NCI-H1105 treated with DMSO at 0.1 percent for 48 hours (cell line): ENCODE measurements at places on chromosomes 1 and 21.
A peak's percentile ranks its signal among the peaks of the same experiment; 100 is the strongest.

- DNase-seq = no peak
Measured at GRCh38 chr21:41363370-41364270, 1.8 kb downstream of the MX2 start.

DNA sequence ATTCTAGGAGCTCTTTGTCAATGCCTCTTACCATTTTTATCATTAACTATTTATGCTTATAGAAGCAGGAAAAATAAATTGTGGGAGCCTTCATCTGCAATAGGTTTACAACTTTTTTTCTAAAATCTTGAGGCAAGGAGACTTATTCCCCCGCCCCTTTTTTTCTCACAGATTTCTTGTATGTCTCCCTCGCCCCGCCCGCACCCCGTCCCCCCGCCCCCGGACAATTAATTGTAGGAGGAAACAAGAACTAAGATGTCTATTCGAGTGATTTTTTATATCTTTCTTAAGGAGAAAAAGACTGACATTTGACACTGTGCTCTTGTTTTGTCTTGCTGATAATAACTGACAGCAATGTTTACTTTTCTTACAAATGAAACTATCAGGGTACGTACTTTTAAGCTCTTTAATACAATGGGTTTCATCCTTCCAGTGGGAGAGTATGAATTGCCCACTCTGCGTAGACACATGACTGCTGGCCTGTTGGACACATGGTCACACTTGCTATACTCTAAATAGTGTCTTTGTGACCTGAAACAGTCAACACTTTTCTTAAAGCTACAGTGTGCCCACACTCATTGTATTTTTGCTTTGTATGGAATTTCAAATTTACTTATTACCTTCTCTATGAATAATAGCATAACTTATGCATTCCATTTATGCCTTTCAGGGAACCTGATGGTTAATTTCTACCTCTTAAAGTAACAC is 1.5 kb upstream of the IVNS1ABP start:
- DNase-seq = no peak

GRCh38 chr1:13762642-13763041 is 62.7 kb downstream of the PRDM2 start:
- DNase-seq = no peak

GRCh38 chr1:31084782-31085569 is 19.5 kb upstream of the PUM1 start:
- no peak for DNase-seq

- DNase-seq = no peak
Measured at GRCh38 chr1:224781800-224782199, 147.7 kb upstream of the DNAH14 start.

DNA sequence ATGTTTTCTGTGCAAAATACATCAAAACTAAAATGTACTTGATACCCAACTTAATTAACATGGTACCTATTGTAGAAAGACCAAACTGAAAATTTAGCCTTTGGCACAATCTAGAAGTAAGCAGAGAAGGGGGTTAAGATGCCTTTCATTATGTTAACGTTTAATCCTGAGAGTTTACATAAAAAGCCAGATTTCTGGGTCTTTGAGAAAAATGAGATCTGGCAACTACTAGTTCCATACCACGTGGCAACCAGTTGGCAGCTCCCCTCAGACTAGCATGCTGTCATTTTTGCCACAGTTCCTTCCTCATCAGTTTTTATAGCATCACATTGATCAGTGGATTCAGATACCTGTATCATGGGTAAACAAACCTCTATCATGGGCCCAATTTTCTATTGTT is 1.5 kb downstream of the RO60 start:
- no peak for DNase-seq

DNA sequence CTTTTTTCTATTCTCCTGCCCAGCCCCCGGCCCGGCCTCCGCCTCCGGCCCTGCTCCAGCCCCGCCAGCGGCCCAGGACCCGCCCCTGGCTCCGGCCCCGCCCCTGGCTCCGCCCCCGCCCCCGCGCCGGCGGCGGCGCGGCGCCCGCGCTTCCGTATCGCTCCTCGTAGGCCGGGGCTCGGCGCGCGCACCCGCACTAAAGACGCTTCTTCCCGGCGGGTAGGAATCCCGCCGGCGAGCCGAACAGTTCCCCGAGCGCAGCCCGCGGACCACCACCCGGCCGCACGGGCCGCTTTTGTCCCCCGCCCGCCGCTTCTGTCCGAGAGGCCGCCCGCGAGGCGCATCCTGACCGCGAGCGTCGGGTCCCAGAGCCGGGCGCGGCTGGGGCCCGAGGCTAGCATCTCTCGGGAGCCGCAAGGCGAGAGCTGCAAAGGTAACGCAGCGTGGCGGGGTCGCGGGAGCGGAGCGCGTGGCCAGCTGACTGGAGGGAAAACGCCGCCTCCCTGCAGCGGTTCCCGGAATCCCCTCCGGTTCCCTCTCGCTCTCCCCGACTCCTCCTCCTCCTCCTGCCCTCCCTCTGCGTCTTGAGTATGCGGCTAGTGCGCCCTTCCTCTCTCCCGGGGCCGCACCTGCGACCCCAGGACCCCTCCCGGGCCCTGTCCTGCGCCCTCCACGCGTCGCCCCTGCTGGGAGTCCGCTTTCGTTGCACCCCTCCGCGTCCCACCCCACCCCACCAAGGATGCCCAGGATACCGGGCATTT is at the start of gene IFNAR2:
Gene IFNAR2, plus strand, starts transcription at position 155 of the 761 bp plus-strand sequence. CDS start 11,985 bp downstream, outside the sequence.
- peak; percentile 59 for DNase-seq

- DNase-seq = peak; percentile 17
Measured at GRCh38 chr1:27496604-27497155, 6.7 kb upstream of the WASF2 start.

DNA sequence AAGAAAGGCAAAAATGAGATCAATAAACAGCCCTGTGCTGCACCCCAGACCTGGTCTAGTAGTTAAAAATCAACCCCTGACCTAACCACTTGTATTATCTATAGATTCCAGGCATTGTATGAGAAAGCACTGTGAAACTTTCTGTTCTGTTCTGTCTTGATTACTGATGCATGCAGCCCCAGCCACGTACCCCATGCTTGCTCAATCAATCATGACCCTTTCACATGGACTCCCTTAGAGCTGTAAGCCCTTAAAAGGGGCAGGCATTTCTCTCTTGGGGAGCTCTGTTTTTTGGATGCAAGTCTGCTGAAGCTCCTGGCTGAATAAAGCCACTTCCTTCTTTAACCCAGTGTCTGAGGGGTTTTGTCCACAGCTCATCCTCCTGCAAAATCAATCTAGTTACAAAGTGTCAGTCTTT is 24.2 kb upstream of the CD34 start:
- DNase-seq = no peak

- no peak for DNase-seq
Measured at GRCh38 chr1:204826970-204827369, 43.7 kb upstream of the NFASC start.

GRCh38 chr1:150141452-150141851 is 8.3 kb upstream of the PLEKHO1 start:
- DNase-seq = no peak

DNA sequence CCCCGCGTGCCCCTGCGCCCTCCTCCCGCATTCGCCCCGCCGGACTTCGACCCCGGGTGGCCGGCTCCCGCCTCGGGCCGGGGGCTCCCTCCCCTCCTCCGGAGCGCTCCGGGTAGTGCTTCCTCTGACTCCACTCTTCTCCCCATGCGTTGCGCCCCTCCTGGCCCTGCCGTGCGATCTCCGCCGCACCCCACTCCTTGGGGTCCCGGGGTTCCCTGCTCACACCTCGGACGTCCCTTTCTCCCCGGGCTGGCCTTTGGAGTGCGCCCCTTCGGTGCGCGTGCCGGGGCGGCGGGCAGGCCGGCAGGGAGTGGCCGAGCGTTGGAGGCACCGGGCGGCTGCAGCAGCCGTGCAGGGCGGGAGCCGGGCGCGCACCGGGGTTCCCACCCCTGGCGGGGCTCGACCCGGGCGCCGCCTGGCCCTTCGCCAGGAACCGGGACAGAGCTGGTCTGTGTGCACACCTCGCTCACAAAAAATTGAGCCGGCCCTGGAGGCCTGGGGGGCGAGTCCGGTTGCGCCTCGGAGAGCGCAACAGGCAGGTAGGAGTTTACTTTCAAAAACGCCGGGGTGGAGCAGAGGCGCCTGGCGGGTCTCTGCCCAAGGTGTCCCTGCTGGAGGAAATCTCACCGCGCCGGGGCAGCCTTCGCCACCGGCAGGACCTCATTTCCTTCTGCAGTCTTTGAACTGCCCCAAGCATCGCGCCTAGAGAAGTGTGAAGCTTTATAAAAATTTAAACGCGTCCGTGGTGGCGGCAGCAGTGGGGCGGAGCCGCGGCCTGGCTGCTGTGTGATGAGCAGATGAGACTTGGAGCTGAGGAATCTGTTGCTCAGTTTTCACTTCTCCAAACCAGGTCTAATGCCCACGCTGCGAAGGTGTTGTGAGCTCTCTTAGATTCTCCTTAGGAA is 650 bp downstream of the VANGL1 start:
- DNase-seq = peak; percentile 63

GRCh38 chr1:241181471-241181870 is 175.5 kb downstream of the RGS7 start:
- no peak for DNase-seq

GRCh38 chr1:154553056-154554030 is 5.1 kb downstream of the UBE2Q1 start:
- no peak for DNase-seq

- no peak for DNase-seq
Measured at GRCh38 chr1:180631194-180631765, 542 bp upstream of the XPR1 start.

- DNase-seq = no peak
Measured at GRCh38 chr1:82844447-82844846, 1043.7 kb downstream of the ADGRL2 start.

GRCh38 chr1:16440131-16440469 is 424 bp upstream of the NECAP2 start:
- no peak for DNase-seq

GRCh38 chr1:45679123-45679522 is 7.2 kb downstream of the GPBP1L1 start:
- DNase-seq = no peak

- DNase-seq = no peak
Measured at GRCh38 chr21:15367061-15367626, 302.3 kb upstream of the NRIP1 start.

GRCh38 chr21:29610779-29611360 is 312.1 kb downstream of the BACH1 start:
- DNase-seq = no peak

DNA sequence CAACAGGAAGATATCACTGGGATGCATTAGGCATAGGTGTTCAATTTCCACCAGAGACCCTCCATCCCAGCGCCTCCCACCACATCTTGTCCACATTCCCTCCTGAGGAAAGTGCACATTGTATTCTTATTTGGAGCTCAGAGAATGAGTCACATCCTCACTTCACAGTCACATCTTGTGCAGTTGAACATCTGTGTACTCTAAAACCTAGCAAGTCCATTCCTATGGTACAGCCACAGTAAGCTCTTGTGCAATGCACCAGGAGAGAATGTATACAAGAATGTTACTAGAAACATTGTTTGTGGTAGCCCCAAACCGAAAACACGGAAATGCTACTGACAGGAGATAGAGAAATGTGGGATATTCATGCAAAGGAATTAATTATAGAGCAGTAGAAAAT is 1.6 kb upstream of the KDF1 start:
- DNase-seq = no peak

DNA sequence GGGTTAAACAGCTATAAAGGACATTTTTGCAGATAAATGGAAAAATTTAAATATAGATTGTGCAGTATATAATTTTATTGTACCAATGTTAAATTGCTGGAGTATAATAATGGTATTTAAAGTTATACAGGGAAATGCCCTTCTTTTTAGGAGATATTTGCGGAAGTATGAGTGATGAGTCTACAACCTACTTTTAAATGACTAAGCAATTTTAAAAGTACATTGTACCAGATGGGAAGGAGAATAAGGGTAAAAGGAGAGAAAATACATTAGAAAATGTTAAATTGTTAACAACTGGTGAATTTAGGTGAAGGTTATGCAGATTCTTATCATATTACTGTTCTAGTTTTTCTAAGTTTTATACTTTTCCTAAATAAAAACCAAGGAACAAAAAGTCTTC is 91.8 kb downstream of the ZZZ3 start:
- no peak for DNase-seq

- peak; percentile 52 for DNase-seq
Measured at GRCh38 chr1:20729155-20729931, 3.2 kb downstream of the SH2D5 start.

DNA sequence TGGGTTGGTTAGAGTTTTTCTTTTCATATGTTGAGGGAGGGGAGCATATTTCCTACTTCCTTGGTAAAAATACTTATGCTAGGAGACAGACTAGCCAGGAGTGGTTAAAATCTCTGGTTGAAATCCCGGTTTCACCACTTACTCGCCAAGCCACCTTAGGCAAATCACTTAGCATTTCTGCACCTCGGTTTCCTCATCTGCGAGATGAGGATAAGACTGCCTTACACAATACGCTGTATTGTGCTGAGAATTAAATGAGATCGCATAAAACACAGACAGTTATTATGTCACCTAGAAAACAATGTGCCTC is 1.4 kb downstream of the IFFO2 start:
- no peak for DNase-seq

- DNase-seq = no peak
Measured at GRCh38 chr1:244112636-244113035, 61.6 kb downstream of the ZBTB18 start.

DNA sequence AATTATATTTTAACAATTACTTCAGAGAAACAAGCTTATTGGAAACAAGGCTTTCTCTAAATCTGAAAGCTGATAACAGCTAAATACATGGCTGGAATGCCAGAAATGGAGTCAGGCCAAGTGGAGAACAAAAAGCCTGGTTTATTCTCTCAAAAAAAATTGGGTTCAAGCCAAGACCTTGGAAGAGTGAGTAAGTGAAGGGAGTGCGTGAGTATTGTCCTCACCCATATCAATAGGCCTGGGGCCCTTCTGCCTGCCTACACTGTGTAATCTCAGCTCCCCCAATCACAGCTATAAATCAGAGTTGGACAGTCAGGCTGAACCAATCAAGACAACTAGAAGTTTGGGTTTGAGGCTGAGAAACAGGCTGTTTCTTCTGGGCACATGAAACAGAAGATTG is 7.4 kb downstream of the KYAT3 start:
- DNase-seq = peak; percentile 88

DNA sequence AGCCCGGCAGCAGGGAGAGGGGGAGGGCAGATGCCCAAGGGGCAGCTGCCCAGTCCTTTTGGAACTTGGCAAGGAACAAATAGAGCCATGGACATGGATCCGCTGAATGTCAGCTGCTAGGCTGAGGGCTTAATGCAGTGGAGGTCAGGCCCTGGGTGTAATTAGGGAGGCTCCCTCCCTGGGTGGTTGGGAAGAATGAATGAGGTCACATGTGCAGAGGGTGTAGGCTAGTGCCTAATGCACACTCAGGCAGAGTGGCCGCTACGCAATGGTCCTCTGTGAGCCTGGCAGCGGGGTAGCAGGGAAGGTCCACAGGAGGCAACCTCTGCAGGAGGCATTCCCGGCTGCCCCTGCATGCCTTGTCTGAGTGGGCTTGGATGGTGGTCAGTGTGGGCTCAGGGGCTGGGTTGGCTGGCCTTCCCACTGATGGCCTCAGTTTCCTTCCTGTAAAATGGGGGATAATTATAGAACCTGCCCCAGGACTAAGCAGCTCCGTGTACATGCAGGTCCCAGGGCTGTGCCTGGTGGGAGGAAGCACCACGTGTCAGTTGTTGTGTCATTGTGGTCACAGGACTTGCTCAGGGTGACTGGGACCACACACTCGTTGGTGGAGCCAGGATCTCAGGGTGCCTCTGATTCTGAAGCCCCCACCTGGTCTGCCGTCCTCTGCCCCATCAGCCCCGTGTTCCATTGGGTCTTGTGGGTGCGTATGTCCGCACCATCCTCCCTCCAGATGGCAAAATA is 81.6 kb upstream of the ACTL8 start:
- DNase-seq = no peak

GRCh38 chr1:90295534-90295933 is 300.6 kb downstream of the ZNF326 start:
- no peak for DNase-seq

- no peak for DNase-seq
Measured at GRCh38 chr1:116514708-116515525, 55.9 kb downstream of the CD58 start.

- no peak for DNase-seq
Measured at GRCh38 chr1:183139281-183139942, 46.7 kb upstream of the LAMC2 start.
